NCI-H1048 (cell line): ENCODE measurements at places on chromosomes 11 and 22.

DNA sequence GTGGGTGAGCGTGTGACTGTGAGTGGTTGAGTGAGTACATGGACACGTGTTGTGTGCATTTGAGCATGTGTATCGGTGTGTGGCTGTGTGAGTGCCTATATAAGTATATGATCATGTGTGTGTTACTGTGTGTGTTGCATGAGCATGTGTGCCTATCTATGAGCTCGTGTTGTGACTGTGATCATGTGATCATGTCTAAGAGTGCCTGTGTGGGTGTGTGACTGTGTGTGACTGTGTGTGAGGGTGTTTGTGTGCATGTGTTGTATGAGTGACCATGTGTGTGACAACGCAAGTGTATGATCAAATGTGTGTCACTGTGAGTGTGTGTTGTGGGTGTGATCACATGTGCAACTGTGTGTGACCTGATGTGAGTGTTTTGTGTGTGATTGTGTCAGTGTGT lies 88.8 kb downstream of the UBASH3B start:
- DNase-seq = no peak

DNA sequence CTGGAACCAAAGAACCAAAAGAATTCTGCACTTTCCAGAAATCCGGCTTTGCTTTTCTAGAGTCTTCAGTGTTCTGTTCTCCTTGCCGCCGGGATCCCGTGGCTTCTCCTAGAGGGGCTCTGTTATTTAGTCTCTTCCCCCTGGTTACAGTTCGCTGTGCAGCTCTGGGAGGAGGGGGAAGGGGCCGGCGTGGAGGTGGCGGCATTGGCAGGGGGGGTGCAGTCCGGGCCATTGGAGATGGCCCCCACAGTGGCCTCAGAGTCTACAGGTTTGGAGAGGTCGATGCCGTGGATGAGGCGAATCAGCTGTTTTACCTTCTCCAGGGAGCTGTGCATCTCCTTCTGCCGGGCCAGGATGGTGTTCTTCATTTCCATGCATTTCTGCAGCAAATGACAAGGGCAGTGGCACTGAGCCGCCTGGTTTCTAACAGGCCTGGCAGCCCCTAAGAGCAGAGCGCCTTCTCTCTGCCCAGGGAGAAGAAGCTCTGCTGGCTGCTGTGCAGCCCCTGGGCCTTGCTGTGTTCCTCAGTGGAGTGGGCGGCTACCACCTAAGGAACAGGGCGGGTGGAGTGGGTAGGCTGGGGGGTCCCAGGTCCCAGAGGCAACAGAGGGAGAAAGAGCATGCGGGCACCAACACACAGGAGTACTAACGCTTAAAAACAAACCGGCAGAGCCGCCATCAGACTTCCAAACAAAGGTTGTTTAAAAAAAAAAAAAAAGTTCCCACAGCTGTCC lies 11.6 kb downstream of the LARGE2 start:
- DNase-seq = no peak

DNA sequence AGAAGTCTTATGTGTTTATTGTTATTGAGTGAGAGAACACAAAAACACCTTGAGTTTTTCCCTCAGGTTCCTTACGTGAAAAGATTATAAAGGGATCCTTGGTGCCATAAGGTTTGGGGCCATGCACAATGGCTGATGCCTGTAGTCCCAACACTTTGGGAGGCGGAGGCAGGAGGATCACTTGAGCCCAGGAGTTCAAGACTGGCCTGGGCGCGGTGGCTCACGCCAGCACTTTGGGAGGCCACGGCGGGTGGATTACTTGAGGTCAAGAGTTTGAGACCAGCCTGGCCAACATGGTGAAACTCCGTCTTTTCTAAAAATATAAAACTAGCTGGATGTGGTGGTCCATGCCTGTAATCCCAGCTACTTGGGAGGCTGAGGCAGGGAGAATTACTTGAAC lies 5.4 kb downstream of the SMDT1 start:
- DNase-seq = no peak

GRCh38 chr11:118757876-118758399 lies 33.0 kb downstream of the DDX6 start:
- no peak for DNase-seq

- DNase-seq = no peak
Observed at GRCh38 chr22:17786435-17787161, 12.3 kb upstream of the BID start.

DNA sequence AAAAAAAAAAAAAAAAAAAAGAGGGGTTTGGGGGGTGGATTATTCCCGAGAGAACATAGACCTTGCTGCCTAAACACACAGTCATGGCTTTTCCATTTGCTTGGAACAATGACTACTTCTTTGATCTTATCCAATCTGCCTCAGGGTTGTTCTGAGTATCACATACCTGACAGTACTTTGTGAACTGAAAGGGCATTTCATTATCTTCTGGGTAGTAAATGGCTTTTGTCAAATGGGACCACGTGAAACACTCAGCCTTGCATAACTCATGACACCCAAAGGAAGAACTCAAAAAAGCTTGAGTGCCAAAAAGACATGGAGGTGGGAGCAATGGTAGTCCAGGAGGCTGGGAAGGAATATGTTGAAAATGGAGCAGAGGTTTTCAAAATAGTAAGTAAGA lies 123.2 kb upstream of the BID start:
- no peak for DNase-seq

GRCh38 chr22:20475115-20475436 lies 20.5 kb downstream of the KLHL22 start:
- no peak for DNase-seq

- DNase-seq = no peak
Observed at GRCh38 chr11:111408789-111409727, 30.0 kb upstream of the POU2AF1 start.

DNA sequence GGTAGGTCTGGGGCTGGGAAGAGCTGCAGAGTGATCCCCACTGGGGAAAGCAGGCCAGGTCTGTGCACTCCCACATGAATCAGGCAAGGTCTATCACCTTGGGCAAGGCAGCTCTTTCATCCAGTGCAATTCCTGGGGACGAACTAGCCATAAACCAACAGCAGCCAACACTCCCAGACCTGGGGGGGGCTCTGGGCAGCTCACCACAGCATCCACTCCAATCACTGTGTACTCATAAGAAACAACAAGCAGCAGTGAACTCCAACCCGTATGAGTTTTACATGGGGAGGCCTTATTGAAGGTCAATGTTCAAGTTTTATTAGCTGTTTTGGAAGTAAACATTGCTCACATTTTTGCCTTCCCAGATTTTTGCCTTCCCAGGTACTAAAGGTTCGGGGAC lies 157.4 kb upstream of the NAV2 start:
- DNase-seq = no peak

GRCh38 chr11:69298267-69299022 lies 4.5 kb downstream of the MYEOV start:
- DNase-seq = no peak

GRCh38 chr11:106457727-106458126 lies 380.3 kb downstream of the AASDHPPT start:
- DNase-seq = no peak

GRCh38 chr11:117913736-117914397 lies 15.3 kb downstream of the TMPRSS13 start:
- no peak for DNase-seq
